Neural crest cell (in vitro differentiated cells): ENCODE measurements at places on chromosomes 16 and 17. TPM values are rescaled to one million over a fixed set of nuclear protein-coding genes. Genes with fewer than 3 reads are reported as not detected.

DNA sequence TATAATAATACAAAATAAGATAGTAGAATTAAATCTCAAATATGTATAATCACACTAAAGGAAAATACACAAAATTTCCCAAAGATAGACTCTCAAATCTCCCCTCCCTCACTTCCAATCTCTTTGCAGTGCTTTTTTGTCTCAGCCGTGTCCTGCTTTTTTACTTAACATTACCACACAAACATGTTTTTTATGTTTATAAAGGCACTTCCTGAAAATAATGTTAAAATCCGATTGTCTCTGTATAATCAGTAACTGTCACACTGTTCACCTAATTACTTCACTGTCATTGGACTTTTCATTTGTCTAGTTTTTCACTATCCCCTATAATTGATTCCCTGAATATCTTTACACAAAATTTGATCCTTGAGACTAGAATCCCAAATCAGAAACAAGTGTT lies 38.2 kb upstream of the ALDH3A2 start:
- H3K27ac ChIP-seq = no peak overlapping the region
- no peaks in the 10 kb centered on the region for H3K36me3 ChIP-seq
- H3K4me3 ChIP-seq = no peak overlapping the region
- DNase-seq = no peak

- no peaks in the 10 kb centered on the region for H3K27me3 ChIP-seq
- H3K27ac ChIP-seq = no peak overlapping the region
- no peak overlapping the region for H3K4me3 ChIP-seq
- peaks cover 48% of the 10 kb centered on the region for H3K4me1 ChIP-seq
These were observed 69.1 kb downstream of the KSR1 start for GRCh38 chr17:27525316-27525715.

- peaks cover 15% of the 10 kb centered on the region for H3K36me3 ChIP-seq
- H3K27ac ChIP-seq = no peak overlapping the region
- H3K4me3 ChIP-seq = no peak overlapping the region
- H3K27me3 ChIP-seq = no peaks in the 10 kb centered on the region
These were observed 12.2 kb downstream of the PLK1 start for GRCh38 chr16:23690771-23691482.

C16orf54 gene
- total RNA-seq = not detected in 2 replicates

HOXB3 gene
- total RNA-seq = 21.9 and 22.8 TPM in 2 replicates

GRCh38 chr17:71522383-71522782 lies 598.4 kb upstream of the SOX9 start:
- DNase-seq = no peak
- H3K27ac ChIP-seq = no peak overlapping the region
- no peaks in the 10 kb centered on the region for H3K27me3 ChIP-seq
- peaks cover 3% of the 10 kb centered on the region for H3K4me1 ChIP-seq
- no peak overlapping the region for H3K4me3 ChIP-seq

- peaks cover 10% of the 10 kb centered on the region for H3K27me3 ChIP-seq
- H3K36me3 ChIP-seq = no peaks in the 10 kb centered on the region
- no peak for DNase-seq
- H3K27ac ChIP-seq = no peak overlapping the region
- no peak overlapping the region for H3K4me3 ChIP-seq
These were observed 21.0 kb upstream of the RBFOX3 start for GRCh38 chr17:79631640-79632431.

KRT36 gene
- total RNA-seq = not detected in 2 replicates

- peaks cover 8% of the 10 kb centered on the region for H3K27me3 ChIP-seq
- peak overlapping the region; percentile 93 for H3K4me3 ChIP-seq
- peak; percentile 50 for DNase-seq
- H3K27ac ChIP-seq = peak overlapping the region; percentile 93
These were observed 873 bp downstream of the SETD1A start for GRCh38 chr16:30958175-30959079.

DNA sequence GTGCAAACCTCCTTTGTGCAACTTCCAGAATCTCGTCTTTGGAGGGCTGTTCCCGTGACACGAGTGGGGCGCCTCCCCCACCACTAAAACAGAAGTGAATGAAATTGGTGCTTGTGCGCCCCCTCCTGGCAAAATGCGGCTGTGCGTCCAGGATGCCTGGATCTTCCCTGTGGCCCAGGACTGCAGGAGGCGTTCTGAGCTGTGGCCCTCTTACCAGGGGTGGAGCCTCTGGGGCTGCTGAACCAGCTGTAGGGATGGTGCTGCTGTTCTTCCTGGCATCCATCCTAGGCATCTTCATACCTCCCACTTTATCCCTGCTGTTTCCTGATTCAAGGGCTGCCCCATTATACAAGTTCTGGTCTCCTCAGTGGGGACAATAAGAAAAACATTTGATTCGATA lies 18.5 kb upstream of the NAGLU start:
- H3K36me3 ChIP-seq = peaks cover 5% of the 10 kb centered on the region
- H3K27ac ChIP-seq = no peak overlapping the region
- peaks cover 50% of the 10 kb centered on the region for H3K4me1 ChIP-seq
- no peak overlapping the region for H3K4me3 ChIP-seq

DNAI2 gene
- not detected in 2 replicates for total RNA-seq

GRCh38 chr16:1048442-1049112 lies 24.0 kb upstream of the SSTR5 start:
- H3K27me3 ChIP-seq = no peaks in the 10 kb centered on the region
- no peaks in the 10 kb centered on the region for H3K4me1 ChIP-seq
- H3K4me3 ChIP-seq = no peak overlapping the region

CBFB gene
- total RNA-seq = 106 TPM in 2 replicates

DNA sequence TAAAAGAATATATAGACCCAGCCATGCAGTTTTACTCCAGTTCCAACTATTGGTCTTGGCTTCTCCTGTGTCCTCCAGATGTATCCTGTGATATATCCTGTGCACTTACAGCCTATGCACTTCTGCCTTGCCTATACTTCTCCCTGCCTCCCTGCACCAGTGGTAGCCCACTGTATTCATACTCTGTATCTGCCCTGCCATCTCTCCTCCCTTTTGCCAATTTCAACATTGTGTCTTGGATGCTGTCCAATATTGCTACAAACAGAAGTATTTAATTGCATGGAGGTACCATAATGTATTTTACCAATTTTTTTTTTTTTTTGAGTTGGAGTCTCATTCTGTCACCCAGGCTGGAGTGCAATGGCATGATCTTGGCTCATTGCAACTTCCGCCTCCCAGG lies 242.7 kb downstream of the HAPSTR1 start:
- no peaks in the 10 kb centered on the region for H3K36me3 ChIP-seq
- no peak for DNase-seq
- H3K27me3 ChIP-seq = peaks cover 46% of the 10 kb centered on the region
- no peak overlapping the region for H3K4me3 ChIP-seq
- H3K27ac ChIP-seq = no peak overlapping the region

ASPHD1 gene
- 2.5 and 2.8 TPM in 2 replicates for total RNA-seq

GRCh38 chr17:71380535-71380934 lies 740.3 kb upstream of the SOX9 start:
- H3K27ac ChIP-seq = no peak overlapping the region
- H3K4me1 ChIP-seq = no peaks in the 10 kb centered on the region
- no peak for DNase-seq
- no peaks in the 10 kb centered on the region for H3K36me3 ChIP-seq
- H3K27me3 ChIP-seq = no peaks in the 10 kb centered on the region

CBFA2T3 gene
- total RNA-seq = 3.6 and 4.6 TPM in 2 replicates

GRCh38 chr16:79451196-79451816 lies 149.2 kb downstream of the MAF start:
- H3K27ac ChIP-seq = no peak overlapping the region
- no peaks in the 10 kb centered on the region for H3K27me3 ChIP-seq
- DNase-seq = no peak

C16orf86 gene
- 1.7 and 2.0 TPM in 2 replicates for total RNA-seq

- DNase-seq = no peak
- H3K27ac ChIP-seq = peak within 1 kb of the TSS; percentile 96
- peak within 1 kb of the TSS; percentile 94 for H3K4me3 ChIP-seq
- H3K36me3 ChIP-seq = peaks cover 2% of the 10 kb centered on the region
- H3K4me1 ChIP-seq = peaks cover 41% of the 10 kb centered on the region
These were observed at the start of gene EFNB3 for GRCh38 chr17:7704601-7705268. Gene EFNB3 (plus strand): TSS chr17:7705202. CDS start chr17:7705599, 397 bp downstream.

GRCh38 chr17:82957469-82957795 lies 117.6 kb upstream of the ZNF750 start:
- no peaks in the 10 kb centered on the region for H3K4me1 ChIP-seq
- H3K4me3 ChIP-seq = peak overlapping the region; percentile 27
- H3K36me3 ChIP-seq = peaks cover 37% of the 10 kb centered on the region
- no peak overlapping the region for H3K27ac ChIP-seq
- no peaks in the 10 kb centered on the region for H3K27me3 ChIP-seq
- no peak for DNase-seq

- DNase-seq = no peak
- peaks cover 6% of the 10 kb centered on the region for H3K27me3 ChIP-seq
- H3K27ac ChIP-seq = no peak overlapping the region
- H3K36me3 ChIP-seq = no peaks in the 10 kb centered on the region
These were observed 255.1 kb downstream of the SNX29 start for GRCh38 chr16:12231666-12232065.

DNA sequence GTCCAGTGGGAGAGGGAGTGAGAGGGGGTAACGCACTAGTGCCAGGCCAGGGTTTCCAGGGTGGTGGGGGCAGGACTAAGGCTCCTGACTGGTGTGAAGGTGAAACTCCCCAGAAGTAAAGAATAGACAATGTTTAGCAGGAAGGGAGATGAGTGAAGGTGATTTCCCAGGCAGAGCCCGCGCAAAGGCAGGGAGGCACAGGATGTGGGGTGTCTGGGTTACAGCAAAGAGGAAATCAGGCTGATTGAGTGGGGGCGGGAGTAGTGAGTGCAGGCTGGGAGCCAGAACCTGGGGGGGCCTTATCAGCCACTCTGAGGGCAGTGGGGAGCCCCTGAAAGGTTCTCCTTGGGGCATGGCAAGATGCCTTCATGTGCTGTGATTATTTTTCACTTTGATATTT lies 167.5 kb downstream of the UTP18 start:
- H3K27me3 ChIP-seq = no peaks in the 10 kb centered on the region
- no peaks in the 10 kb centered on the region for H3K36me3 ChIP-seq
- no peaks in the 10 kb centered on the region for H3K4me1 ChIP-seq
- DNase-seq = no peak

DNA sequence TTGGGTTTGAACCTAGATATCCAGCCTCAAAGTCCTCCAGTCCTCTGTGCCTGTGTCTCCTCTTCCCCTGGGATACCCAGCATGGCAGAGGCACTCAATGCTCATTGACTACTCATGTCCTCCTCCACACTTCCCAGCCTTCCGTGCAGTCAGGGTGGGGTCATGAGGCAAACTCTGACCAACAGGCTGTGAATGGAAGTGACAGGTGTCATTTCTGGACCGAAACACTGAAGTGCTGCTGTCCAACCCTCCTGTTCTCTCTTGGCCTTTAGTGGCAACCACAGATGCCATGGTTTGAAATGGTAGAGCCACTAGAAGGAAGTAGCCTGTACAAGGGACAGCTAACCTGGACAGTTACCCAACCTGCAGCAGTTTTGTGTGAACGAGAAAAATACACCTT lies 46.7 kb upstream of the MAP3K14 start:
- no peak overlapping the region for H3K4me3 ChIP-seq
- DNase-seq = no peak
- H3K4me1 ChIP-seq = peaks cover 9% of the 10 kb centered on the region
- H3K36me3 ChIP-seq = no peaks in the 10 kb centered on the region

- H3K27ac ChIP-seq = no peak overlapping the region
- peaks cover 9% of the 10 kb centered on the region for H3K36me3 ChIP-seq
- H3K4me3 ChIP-seq = no peak overlapping the region
- H3K27me3 ChIP-seq = no peaks in the 10 kb centered on the region
- DNase-seq = no peak
- H3K4me1 ChIP-seq = no peaks in the 10 kb centered on the region
These were observed 28.4 kb upstream of the GLG1 start for GRCh38 chr16:74635303-74635702.

CD300H gene
- not detected in 2 replicates for total RNA-seq

DNA sequence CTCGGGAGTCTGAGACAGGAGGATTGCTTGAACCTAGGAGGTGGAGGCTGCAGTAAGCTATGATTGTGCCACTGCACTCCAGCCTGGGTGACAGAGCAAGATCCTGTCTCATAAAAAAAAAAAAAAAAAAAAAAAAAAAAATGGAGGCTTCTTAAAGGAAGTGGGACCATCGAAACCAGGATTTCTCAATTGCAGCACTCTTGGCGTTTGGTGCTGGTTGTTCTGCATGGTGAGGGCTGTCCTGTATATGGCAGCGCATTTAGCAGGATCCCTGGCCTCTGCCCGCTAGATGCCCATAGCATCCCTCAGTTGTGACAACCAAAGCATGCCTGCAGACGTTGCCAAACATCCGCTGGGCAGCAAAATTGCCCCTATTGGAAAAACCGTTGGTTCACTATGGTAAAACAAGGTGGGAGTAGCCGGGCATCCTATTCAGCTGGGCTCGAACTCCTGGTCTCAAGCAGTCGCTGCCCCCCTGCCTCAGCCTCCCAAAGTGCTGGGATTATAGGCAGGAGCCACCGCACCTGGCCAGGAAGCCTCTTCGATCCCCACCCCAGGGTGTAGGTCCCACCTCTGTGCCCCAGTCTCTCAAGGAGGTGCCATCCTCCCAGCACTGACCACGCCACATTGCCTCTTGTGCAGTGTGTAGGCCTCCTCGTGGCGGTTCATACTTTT lies 6.5 kb upstream of the NPIPB7 start:
- no peak for DNase-seq
- H3K27me3 ChIP-seq = no peaks in the 10 kb centered on the region
- no peaks in the 10 kb centered on the region for H3K36me3 ChIP-seq
- no peak overlapping the region for H3K27ac ChIP-seq
- H3K4me1 ChIP-seq = no peaks in the 10 kb centered on the region
- H3K4me3 ChIP-seq = no peak overlapping the region

OXLD1 gene
- 25.5 and 28.2 TPM in 2 replicates for total RNA-seq

- no peak for DNase-seq
- H3K27me3 ChIP-seq = no peaks in the 10 kb centered on the region
- peaks cover 16% of the 10 kb centered on the region for H3K4me1 ChIP-seq
These were observed 17.6 kb upstream of the CDRT4 start for GRCh38 chr17:15485045-15485444.

DNA sequence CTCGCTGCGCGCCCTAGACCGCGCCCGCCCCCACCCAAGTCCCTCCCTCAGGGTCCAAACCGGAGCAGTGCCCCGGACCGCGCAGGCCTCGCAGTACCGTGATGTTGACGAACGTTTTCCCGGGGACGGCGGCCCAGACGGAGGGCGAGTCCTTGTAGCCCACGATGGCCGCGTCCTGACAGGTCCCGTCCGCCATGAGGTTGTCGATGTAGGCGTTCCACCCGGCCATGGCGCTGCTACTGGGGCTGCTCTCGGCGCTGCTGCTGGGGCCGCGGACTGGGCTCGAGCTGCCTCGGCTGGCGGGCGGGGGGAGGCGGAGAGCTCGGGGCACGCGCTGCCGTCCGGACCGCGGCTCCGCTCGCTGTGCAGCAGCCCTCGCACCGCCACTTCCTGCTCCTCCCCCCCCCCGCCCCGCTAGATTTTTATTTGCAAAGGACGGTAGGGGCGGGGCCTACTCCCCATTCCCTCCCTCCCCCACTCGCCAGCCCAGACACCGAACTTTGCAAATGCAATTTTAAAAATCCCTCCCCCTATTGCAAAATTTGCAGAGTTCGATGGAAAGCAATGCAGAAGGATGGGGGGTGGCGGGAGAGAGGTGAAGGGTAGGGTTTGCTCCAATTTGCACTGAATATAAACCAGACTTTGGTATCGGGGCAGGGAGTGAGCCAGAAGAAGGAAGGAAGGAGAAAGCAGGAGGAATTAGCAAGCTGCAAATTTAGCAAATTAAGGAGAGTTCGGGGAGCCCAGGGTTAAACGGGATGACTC lies at the start of gene PFN1:
TSS of gene PFN1 (minus strand) at position 365 of the 765 bp plus-strand sequence. CDS start at position 229, 136 bp downstream.
- H3K4me3 ChIP-seq = peak within 1 kb of the TSS; percentile 96
- peaks cover 14% of the 10 kb centered on the region for H3K36me3 ChIP-seq

UMOD gene
- not detected in 2 replicates for total RNA-seq

SARM1 gene
- 47.5 and 52.5 TPM in 2 replicates for total RNA-seq

- peaks cover 31% of the 10 kb centered on the region for H3K4me1 ChIP-seq
- peaks cover 7% of the 10 kb centered on the region for H3K36me3 ChIP-seq
- peaks cover 22% of the 10 kb centered on the region for H3K27me3 ChIP-seq
- no peak overlapping the region for H3K4me3 ChIP-seq
- no peak for DNase-seq
These were observed 363.1 kb downstream of the WWOX start for GRCh38 chr16:78462288-78463208.

- H3K27ac ChIP-seq = no peak overlapping the region
- no peaks in the 10 kb centered on the region for H3K27me3 ChIP-seq
These were observed 436.7 kb downstream of the MAF start for GRCh38 chr16:79163691-79164387.
